ENCODE measurements at places on chromosomes 5 and 9.

GRCh38 chr5:82850393-82850792 lies 226.8 kb downstream of the TMEM167A start:
- DNase-seq, result no peak

GRCh38 chr9:131708226-131709002 lies 31.5 kb downstream of the RAPGEF1 start:
- DNase-seq, result peak; percentile 27

DNA sequence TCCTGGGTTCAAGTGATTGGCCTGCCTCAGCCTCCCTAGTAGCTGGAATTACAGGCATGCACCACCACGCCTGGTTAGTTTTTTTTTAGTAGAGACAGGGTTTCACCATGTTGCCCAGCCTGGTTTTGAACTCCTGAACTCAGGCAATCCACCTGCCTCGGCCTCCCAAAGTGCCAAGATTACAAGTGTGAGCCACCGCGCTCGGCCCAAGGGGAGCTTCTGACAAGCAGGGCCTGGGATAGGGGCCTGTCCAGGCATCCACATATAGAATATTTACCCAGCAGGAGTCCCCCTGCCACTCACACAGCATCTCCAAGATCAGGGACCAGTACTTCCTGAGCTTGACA lies 10.1 kb downstream of the IRF1 start:
- no peak for DNase-seq

DNA sequence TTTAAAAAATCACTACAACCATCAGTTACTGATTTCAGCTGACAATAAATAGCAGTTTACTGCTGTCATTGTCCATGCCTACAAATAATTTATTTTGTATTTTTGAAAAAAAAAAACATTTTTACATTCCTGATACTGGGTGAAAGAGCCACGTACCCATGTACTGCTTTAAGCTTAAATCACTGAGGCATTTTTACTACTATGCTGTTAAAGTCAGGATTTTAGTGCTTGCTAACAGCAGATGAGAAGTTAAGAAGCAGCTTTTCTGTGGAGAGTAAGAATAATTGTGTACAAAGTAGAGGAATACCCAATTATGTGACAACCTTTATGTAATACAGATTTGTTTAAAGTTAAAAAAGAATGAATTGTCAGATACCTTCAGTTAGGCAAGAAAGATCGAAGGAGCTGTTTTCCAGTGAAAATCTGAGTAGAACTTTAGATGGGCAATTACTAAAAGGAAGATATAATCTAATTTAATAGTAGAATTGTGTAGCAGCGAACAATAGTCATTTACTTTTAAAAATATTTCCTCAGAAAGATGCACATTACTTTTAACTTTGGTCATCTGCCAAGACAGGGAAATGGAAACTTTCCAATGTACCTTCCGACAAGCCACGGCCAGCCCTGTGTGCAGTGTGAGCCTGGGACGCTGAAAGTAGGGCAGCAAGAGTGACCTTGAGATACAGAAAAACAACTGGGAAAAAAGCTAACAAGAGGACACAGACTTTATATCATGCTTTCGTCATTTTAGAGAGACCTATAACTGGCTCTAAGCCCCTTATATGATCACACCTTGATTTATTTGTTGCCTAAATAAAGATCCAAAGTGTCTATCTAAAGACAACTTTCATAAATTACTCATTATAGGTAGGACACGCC lies 39.9 kb downstream of the RHOBTB3 start:
- DNase-seq, result no peak

GRCh38 chr5:968881-969280 lies 39.7 kb upstream of the NKD2 start:
- no peak for DNase-seq

- no peak for DNase-seq
Observed at GRCh38 chr5:78592735-78593386, 55.7 kb downstream of the LHFPL2 start.

DNA sequence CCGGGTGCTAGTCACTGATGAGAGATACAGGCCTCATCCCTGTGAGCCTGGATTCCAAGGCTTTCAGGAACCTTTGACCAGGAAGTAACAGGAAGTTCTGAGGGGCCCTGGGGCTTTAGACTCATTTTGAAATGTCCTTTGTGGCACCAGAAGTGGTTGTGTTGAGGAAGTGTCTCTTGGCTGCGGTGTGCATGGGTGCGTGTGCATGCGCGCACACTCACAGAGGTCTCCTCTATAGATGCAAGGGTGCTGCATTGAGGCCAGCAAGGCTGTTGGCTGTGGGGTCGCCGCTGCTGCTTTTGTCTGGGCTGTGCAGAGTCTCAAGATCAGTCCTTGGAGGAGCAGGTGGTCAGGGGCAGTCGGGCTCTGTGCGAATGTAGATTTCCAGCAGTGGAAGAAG lies 7.6 kb downstream of the RAB24 start:
- no peak for DNase-seq

DNA sequence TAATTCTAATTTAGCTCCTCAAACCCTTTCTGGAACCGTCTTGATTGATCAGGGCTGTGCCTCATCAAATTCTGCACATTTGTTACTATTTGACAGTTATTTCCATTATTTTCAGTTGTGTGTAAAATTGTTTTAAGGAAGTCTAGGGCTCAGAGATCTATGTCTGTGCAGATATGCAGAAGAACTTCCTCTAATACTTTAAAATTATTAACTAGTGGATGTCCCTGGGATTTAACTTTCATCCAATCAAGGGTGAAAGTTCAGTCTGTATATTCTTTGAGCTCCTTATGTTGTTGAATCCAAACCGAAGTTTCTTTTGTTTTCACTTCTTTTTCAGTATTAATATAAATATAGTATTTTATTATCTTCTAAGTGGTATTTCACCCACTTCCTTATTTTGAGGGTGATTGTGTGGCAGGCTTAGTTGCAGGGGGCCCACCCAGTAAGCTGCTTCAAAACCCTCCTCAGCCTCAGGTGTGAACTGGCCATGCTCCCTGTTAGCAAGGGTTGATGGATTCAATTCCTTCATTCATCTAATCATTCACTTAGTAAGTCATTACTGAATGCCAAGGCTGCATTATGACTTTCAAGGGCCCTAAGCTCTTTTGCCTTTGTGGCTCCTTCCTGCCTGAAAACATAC lies 2.1 kb upstream of the CAMLG start:
- DNase-seq, result no peak

DNA sequence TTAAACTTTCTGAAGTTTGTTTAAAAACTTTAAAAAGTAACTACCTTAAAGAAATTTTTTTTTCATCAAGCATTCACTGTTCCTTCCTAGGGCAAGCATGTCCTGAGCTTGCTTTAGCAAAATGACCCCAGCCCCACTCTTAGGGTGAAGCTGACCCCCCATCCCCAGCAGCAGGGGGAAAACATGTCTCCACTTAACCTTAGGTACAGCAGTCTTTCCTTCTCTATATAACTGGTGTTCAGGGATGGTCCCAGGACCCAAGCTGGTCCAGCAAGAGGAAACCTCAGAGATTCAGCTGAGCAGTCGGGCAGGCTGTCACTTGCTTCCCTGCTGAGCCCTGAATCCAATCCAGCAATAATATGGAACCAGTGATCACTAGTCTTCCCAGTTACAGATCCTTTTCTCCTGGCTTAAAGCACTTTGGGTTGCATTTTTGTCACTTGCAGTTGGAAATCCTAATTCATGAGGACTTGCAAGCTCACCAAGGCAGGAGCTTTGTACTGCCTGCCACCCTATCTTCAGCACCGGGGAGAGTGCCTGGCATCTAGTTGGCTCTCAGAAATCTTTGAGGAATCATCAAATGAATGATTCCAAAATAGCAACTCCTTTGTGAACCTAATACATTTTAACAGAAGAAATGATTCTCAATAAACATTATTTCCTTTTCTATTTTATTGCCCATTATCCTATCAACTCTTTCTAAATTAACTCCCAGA lies 91.2 kb downstream of the FSTL4 start:
- no peak for DNase-seq

GRCh38 chr9:113361304-113362018 lies 12.1 kb downstream of the BSPRY start:
- no peak for DNase-seq

DNA sequence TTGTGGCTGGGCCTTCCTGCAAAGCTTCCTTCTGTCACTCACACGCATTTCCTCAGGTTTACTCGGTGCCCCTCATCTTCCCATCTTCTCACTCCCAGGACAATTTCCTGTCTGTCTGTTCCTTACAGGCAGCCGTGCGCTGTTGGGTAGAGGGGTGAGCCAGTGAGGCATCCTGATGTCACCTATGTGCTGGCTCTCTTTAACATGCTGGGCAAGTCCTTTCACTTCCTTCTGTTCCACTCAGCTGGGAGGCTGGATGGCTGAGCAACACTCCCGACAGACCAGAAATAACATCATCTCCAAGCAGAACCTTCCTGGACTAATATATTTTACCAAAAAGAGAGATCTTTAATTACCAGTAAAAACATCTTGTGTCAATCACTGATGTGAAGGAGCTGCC lies 103.0 kb downstream of the HSD17B3 start:
- DNase-seq, result no peak

DNA sequence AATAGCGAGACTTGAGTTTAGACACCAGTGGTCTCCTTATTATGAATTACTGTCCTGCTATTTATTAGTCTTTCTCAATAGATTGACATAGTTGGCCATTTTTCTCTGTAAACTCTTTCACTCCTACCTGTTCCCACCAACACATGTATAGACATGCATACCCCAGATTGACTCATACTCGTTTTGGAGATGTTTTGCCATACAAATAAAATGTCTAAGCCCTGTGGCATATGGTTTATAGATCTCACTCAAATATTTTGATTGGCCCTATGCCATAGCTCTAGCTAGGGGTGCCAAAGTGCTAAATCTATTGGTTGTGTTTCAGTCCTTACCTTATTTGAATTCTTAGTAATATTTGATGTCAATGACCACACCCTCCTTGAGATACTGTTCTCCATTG lies 42.3 kb downstream of the CAMK4 start:
- DNase-seq, result no peak

DNA sequence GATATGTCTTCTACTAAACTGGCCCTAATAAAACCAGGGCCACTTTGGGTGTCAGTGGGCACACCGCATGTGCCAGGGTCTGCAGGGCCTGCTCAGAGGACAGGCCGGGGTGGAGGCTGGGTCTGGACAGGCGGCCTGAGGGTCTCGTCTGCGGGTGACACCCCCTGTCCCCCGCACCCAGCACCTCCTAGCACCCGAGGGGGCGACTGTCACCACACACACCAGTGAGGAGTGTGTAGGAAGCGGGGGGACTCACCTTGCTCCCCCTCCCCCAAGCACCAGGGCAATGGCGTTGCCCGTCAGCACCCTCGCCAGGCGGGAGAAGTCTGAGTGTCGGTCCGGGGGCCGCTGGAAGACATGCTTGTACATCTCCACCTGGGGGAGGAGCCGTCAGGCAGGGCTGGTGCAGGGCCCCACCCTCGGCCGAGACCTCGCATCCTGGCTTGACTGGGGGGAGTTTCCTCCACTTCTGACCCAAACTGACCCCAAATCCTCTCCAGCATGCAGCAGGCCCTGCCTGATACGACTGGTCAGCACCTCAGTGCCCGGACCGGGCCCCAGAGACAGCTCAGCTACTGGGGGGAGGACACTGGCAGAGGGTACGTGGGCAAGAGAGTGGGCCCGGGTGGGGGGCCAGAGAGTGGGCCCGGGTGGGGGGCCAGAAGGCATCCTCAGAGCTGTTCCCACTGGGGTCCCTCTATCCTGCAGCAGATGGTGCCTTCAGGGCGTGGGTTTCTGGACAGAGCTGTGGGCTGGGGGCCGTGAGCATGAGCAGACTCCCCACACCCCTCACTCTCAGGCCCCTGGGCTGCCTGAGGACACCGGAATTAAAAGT lies 18.9 kb upstream of the NSMF start:
- DNase-seq, result no peak

DNA sequence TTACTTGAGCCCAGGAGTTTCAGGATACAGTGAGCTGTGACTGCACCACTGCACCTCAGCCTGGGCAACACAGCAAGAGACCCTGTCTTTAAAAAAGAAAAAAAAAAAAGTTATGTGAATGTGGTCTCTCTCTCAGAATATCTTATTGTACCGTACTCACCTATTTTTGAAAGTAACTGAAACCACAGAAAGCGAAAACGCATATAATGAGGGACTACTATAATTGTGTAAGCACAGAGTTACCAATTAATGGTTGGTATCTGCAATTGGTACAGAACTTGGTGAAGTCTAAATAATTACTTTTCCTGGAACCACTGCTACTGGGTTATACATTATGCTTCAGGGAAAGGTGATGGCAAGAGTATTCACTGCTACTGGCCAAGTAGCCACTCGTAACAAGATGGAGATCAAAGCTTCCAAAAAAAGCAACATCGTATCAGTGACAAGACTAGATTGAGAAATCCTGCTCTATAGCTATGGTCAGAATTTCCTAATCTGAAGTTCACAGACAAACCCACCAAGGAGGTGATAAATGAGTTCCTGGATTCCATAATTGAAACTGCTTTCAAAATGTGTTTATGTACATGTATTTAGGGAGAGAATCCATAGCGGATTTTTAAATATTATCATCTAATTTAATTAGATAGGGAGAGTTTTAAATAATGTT lies 82.7 kb downstream of the NR6A1 start:
- DNase-seq, result no peak

- DNase-seq, result no peak
Observed at GRCh38 chr5:37717613-37718431, 122.0 kb downstream of the GDNF start.

GRCh38 chr9:95491543-95492320 lies 25.0 kb downstream of the PTCH1 start:
- no peak for DNase-seq

GRCh38 chr9:128152133-128153059 lies 3.1 kb downstream of the LCN2 start:
- no peak for DNase-seq

DNA sequence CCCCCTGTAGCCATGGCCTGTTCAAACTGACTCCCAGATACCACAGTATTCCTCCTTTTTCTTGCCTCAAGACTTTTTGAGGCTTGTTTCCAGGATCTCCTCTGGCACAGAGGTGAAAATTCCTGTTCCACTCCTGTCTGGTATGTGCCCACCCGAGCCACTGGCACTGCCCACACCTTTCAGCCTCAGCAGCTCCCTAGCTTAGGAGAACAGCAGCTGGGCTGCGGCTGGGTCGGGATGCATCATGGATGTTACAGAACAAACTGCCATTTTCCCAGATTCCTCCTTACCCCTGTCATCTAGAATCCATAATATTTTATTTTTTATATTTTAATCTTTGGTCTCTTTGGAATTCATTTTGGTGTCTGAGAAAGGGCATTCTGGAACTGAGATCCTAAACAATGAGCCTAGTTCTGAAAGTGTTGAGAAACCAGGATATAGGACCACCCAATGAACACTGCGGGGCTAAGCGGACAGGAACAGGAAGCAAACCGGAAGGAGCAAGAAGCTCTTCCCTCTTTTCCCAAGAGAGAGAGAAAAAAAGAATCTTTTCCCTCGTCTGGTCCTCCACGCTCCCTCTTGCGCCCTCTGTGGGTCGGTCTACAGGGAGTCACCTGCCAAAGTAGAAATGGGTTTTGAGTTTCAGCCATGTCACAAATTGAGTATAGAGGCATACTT lies 12.5 kb downstream of the OR2S2 start:
- DNase-seq, result peak; percentile 67

DNA sequence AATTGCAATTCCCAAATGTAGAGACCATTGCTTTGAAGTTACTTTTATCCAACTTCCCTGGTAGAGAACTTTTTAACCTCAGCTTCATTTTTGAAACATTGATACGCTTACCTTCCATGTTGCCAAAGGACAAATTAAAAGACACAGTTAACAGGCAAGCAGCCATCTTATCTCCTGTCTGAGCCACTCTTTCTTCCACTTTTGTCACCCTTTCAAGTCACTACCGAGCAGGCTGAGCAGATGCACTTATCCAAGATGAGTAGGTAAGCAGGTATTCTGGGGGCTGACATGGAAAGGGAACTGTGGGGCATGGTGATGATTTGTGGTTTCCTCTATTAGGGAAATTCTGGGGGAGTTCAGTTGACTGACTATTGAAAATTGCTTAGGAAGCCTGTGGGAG lies 66.7 kb downstream of the DOCK2 start:
- DNase-seq, result no peak

- no peak for DNase-seq
Observed at GRCh38 chr5:22056601-22057000, 796.5 kb downstream of the CDH12 start.

Data from CD4-positive, alpha-beta T cell treated with Interleukin-1 beta for 1 hour (primary cell).